ENCODE measurements at places on chromosomes 7 and 10.

GRCh38 chr7:116772423-116772863, 89.9 kb upstream of the CAPZA2 start:
- no peak for DNase-seq

DNA sequence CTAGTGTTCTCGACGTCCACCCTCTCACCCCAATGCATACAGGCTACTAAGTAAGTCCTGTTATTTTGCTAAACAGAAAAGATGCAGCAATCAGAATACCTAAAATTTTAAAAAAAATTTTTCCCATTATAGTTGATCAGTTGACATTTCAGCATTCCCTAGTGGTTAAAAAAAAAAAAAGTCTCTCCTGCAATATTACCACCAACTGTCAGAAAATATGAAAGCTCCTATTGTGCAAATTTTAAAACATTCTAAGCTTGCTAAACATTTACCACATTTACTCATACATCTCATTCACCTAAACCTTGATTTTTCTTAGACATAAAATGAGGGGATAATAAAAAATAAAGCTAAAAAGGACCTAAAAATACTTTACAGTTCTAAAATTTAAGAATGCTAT, 165.6 kb downstream of the AVL9 start:
- DNase-seq, result no peak

- DNase-seq, result no peak
These were observed 309.7 kb downstream of the EXOC4 start for GRCh38 chr7:133562621-133563020.

GRCh38 chr10:83582407-83583095, 556.8 kb upstream of the GHITM start:
- no peak for DNase-seq

DNA sequence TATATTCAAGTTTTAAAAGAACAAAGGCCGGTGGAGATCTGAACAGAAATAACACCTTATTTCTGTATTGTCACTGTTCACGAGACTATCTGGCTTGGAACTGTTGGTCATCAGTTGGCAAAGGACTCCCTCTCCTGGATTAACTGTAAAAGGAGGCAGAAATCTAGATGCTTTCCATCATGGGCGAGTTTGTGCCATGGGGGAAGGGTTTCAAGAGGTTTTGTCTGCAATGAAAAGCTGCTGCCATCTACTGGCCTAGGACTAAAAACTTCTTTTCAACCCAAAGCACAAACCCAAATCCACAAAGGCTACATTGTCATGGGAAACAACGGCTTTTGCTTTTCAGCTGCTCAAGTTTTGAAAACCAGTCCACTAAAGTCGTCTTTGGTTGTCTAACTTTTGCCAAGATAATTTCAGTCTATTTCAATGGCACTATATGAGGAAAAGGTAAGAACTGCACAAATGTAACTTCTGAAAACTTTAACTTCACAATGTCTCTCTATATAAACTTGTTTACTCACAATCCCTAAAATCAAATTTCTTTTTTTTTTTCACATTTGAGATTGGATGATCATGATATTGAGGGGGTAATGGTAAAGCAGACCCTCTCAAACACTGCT, 196.8 kb downstream of the SKAP2 start:
- peak; percentile 24 for DNase-seq

All from effector CD4-positive, alpha-beta T cell (primary cell).